ENCODE measurements at places on chromosomes 5 and 9. TPM values are rescaled to one million over a fixed set of nuclear protein-coding genes. Genes with fewer than 3 reads are reported as not detected.

- DNase-seq = no peak
- H3K27ac ChIP-seq = no peak overlapping the region
- H3K4me3 ChIP-seq = no peak overlapping the region
- no peaks in the 10 kb centered on the region for H3K4me1 ChIP-seq
- H3K36me3 ChIP-seq = no peaks in the 10 kb centered on the region
- peaks cover 23% of the 10 kb centered on the region for H3K27me3 ChIP-seq
Observed at GRCh38 chr5:72408603-72409002, 88.4 kb downstream of the PTCD2 start.

DNA sequence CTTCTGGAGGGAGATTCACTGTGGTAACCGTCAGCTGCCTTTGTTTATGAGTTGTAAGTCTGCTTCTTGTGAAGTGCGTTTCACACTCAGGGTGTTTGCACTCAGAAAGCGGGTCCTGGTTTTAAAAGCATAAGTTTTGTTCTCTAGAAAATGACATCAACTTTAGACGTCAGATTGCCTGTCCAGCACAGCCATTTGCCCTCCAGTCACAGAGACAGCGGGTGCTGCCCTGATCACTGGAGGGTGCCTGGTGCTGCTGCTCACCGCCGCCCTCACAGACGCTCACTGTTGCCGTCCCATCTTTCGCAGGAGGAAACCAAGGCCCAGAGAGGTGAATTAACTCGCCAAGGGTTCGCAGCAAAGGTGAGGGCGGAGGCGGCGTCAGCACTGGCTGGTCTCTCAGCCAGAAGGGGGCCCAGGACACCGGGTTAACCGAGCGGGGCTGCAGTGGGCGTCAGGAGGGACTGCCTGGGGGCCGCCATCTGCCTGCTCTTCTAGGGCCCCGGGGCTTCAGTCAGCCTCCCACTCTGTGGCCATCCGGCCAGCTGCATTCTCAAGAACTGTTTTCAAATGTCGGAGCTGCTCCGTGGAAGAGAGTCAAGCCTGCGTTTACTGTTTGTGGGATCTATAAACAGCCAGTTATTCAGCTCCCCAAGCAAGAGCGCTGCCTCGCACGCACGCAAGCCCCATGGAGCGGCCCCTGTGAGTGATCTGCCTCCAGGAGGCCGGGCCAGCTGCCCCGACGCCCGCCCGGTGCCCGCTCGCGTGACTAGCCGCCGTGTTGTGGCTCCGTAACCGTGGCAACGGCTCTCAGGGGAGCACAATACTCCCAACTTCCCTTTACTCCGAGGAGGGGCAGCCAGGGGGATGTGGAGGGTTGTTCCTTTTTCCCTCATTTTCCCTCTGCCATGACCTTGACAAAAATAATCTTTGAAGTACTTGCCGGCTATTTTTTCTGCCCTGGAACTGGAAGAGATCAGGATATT is 43.4 kb upstream of the EXOC3 start:
- H3K4me3 ChIP-seq = peak overlapping the region; percentile 67
- H3K27me3 ChIP-seq = no peaks in the 10 kb centered on the region
- DNase-seq = peak; percentile 90

DNA sequence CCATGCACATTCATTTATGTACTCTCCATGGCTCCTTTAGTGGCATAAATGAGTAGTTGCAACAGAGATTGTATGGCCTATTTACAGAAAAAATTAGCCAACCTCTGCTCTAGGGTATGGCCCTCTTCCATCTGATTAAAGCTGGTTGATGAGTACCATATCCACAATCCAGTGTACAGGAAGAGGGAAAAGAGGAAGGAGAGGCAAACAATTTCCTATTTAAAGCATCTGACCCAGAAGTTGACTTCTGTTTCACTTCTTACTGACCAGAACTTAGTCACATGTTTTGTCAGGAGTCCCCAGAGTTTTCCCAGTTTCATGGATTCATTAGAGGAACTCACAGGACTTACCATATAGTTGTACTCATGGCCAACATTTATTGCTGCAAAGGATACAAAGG is 68.6 kb upstream of the STARD4 start:
- H3K27me3 ChIP-seq = no peaks in the 10 kb centered on the region
- H3K4me3 ChIP-seq = no peak overlapping the region
- H3K36me3 ChIP-seq = no peaks in the 10 kb centered on the region
- DNase-seq = no peak

DNA sequence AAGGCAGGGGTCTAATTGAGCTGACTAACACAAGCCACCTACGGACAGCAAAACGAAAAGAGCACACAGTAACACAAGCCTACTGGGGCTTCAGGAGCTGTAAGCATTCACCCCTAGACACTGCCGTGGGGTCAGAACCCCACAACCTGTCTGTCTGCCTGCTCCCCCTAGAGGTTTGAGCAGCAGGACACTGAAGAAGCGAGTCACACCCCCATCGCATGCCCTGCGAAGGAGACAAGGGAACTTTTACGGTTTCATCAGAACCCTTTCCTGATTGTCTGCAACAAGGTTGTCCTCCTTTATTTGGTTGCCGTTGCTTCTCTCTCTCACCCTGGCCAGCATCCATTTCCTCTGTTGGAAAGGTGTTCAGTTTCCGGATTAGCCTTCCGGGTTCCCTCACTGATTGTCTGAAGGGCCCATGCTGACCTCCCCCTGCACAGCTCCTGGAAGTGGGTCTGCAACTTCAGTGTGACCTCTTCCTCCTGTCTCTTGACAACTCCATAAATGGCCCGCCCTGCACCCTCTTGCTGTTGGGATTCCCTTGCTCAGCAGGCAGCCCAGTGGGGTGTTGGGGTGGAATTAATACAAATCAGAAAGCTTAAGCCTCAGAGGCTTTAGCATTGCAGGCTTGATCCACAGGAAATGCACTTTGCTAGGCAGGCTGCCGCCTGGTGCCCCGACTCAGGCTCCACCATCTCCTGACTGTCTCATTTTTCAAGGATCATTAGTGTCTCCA is 258.9 kb upstream of the TLE4 start:
- H3K4me3 ChIP-seq = no peak overlapping the region
- no peaks in the 10 kb centered on the region for H3K4me1 ChIP-seq
- DNase-seq = no peak

MARVELD2 gene
- total RNA-seq = 40.9 TPM

PHF24 gene
- not detected for total RNA-seq

- H3K27ac ChIP-seq = no peak overlapping the region
- peak; percentile 39 for DNase-seq
- peaks cover 30% of the 10 kb centered on the region for H3K4me1 ChIP-seq
- no peak overlapping the region for H3K4me3 ChIP-seq
- H3K27me3 ChIP-seq = no peaks in the 10 kb centered on the region
Observed at GRCh38 chr9:2559192-2560152, 62.1 kb upstream of the VLDLR start.

GRCh38 chr9:21317956-21318923 is 13.1 kb upstream of the IFNA5 start:
- peak; percentile 19 for DNase-seq
- H3K4me3 ChIP-seq = no peak overlapping the region
- peaks cover 15% of the 10 kb centered on the region for H3K4me1 ChIP-seq
- H3K27ac ChIP-seq = no peak overlapping the region
- no peaks in the 10 kb centered on the region for H3K27me3 ChIP-seq

GRCh38 chr5:68862560-68862959 is 231.3 kb upstream of the SLC30A5 start:
- H3K36me3 ChIP-seq = no peaks in the 10 kb centered on the region
- no peak for DNase-seq
- no peaks in the 10 kb centered on the region for H3K4me1 ChIP-seq
- H3K4me3 ChIP-seq = no peak overlapping the region
- no peak overlapping the region for H3K27ac ChIP-seq
- H3K27me3 ChIP-seq = peaks cover 41% of the 10 kb centered on the region

All from Calu3 (cell line).